CD4-positive, alpha-beta T cell treated with Interleukin-12 subunit alpha and Interleukin-12 subunit beta, for 1 hour (primary cell): ENCODE measurements at places on chromosomes 11 and 22.

DNA sequence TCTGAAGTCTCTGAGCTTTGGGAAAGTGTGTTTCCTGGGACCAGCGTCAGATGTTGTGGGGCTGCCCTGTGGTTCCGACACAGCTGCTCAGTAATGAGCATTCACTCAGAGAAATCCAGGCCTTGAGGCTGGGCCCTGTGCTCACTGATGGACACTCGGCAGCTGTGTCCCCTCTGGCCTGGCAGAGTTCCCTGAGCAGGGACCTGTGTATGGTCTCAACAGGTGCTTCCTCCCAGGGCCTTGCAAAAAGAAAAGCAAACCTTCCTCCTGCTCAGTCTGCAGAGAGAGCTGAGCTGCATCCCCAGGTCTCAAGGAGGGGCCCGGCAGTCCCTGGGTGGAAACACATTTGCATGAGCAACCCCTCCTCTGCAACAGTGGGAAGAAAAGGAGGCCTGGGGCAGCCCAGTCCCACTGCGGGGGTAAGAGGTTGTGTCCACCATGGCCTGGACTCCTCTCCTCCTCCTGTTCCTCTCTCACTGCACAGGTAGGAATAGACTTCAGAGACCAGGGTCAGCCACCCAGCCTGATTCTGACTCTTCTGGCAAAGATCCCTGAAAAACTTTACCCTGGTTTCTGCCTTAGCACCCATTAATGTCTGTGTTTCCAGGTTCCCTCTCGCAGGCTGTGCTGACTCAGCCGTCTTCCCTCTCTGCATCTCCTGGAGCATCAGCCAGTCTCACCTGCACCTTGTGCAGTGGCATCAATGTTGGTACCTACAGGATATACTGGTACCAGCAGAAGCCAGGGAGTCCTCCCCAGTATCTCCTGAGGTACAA, 131.2 kb downstream of the VPREB1 start:
- no peak for DNase-seq

GRCh38 chr11:116052603-116053547, 548.7 kb upstream of the CADM1 start:
- no peak for DNase-seq

DNA sequence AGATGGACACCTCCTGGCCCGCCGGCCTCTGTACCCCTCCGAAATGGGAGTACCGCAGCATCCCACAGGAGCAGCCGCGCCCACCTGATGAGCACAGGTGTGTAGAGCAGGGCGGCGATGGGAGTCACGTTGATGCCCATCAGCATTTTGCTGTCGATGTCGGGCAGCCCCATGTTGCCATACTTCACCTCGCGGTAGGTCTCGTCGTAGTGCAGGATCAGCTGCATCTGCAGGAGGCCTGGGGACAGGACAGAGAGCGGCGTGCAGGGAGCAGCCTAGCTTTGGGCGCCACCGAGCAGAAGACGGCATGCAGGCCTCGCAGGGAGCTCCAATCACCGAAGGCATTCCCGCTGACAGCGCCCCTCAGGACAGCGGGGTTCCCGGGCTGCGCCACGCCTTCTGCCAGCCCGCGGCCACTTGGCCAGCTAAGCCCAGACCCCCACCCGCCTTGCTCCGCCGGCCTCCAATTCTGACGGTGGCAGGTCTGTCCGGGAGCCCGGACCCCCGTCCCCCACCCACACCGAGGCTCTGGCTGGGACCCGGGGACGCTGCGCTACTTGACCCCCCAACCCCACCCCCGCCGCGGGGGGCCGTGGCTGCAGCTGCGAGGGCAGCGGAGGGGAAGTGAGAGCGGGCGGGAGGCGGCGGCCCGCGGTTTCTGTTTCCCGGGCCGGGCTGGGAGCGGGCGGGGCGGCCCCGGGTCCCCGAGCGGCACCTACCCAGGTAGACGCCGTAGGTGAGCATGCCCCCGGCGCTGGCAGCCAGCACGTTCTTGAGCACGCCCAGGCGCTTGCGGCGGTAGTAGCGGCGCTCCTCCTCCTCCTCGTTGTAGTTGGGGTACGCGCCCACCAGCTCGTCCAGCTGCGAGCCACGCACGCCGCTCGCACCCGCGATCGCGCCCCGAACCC, 705 bp downstream of the UNC93B1 start:
- peak; percentile 66 for DNase-seq

- DNase-seq: no peak
Observed at GRCh38 chr11:3946455-3947017, 91.1 kb downstream of the STIM1 start.

GRCh38 chr11:44571871-44572270, 6.4 kb downstream of the CD82 start:
- no peak for DNase-seq

GRCh38 chr11:22465620-22466019, 127.4 kb downstream of the SLC17A6 start:
- no peak for DNase-seq

GRCh38 chr11:47111318-47111804, 65.3 kb downstream of the ARFGAP2 start:
- no peak for DNase-seq

DNA sequence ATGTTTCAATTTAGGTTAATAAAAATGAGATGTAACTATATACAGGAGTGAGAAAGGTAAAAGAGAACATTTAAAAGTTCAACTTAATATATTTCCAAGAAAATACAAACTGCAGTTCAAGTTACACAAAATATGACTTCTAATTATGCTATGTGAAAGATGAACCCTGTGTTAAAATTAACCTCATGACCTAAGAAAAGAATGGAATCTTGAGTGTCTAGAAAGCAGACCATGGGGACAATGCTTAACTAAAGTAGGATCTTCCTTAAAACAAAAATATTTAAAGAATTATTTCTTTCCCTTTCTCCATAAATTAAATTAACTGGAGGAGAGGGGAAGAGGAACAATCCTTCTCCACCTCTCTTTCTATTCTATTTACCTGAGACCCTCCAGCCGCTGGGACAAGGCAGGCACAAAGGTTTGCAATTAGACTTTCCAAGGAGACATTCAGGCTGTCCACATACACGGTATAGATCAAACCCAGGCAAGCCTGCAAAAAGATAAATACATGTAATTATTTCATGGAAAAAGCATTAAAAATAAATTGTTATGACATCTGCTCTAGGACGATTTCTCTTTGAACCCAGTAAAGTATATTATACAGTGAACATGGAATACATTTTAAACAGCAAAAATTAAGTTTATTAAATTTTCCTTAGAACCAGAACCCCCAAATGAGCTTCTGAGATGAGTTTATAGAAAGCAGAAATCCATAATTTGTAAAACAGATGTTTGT, 264.5 kb downstream of the SBF2 start:
- DNase-seq: no peak

- no peak for DNase-seq
Observed at GRCh38 chr11:95924414-95924760, 480 bp upstream of the MTMR2 start.

GRCh38 chr11:124841201-124841600, 24.0 kb upstream of the ROBO3 start:
- DNase-seq: no peak

GRCh38 chr11:111675891-111676290, 73.6 kb downstream of the SIK2 start:
- no peak for DNase-seq

GRCh38 chr11:60924906-60925853, 920 bp downstream of the TMEM132A start:
- no peak for DNase-seq

DNA sequence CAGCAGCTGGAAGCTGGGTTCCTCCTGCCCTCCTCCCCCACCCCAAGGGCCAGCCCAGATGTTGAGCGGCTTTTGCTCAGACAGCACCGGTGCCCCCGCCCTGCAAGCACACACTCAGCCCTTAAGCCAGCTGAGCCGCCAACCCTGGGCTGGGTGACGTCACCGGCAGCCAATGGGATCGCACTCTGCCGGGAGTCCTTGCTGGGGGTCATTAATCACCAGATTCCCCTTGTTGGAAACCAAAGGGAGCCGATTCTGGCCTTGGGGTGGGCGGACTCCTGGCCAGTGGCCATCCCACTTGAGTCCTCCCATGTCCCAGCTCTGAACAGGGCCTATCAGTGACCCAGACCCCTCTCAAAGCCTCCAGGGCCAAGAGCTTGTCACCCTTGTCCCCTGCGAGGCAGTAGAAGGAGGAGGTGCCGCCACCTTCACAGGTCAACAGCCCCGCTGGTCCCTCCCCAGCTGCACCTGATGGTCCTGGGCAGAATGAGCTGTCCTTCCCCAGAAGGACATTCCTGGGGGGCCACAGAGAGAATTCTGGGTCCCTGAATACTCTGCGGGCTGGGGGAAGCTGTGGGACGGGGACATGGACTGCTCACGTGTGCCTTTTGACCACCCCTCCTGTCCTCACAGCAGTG, 7.4 kb downstream of the DUSP8 start:
- DNase-seq: peak; percentile 30

- peak; percentile 5 for DNase-seq
Observed at GRCh38 chr11:105000167-105000566, 22.8 kb downstream of the CASP5 start.

- DNase-seq: no peak
Observed at GRCh38 chr11:67662142-67662834, 11.8 kb upstream of the ACY3 start.

DNA sequence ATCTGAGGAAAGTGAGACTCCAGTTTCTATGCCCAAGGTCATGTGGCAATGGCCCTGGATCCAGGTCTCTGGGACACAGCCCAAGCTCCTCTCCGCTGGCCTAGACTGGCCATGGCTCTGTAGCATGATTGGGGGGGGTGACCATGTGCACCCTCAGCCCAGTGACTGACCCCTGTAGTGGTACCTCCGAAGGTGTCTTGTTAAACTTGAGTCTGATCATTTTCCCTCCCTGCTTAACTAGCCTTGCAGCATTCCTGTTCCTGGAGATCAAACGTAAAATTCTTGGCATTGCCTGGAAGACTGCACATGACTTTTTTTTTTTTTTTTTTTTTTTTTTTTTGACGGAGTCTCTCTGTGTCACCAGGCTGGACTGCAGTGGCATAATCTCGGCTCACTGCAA, 1116.0 kb downstream of the TBC1D22A start:
- no peak for DNase-seq

DNA sequence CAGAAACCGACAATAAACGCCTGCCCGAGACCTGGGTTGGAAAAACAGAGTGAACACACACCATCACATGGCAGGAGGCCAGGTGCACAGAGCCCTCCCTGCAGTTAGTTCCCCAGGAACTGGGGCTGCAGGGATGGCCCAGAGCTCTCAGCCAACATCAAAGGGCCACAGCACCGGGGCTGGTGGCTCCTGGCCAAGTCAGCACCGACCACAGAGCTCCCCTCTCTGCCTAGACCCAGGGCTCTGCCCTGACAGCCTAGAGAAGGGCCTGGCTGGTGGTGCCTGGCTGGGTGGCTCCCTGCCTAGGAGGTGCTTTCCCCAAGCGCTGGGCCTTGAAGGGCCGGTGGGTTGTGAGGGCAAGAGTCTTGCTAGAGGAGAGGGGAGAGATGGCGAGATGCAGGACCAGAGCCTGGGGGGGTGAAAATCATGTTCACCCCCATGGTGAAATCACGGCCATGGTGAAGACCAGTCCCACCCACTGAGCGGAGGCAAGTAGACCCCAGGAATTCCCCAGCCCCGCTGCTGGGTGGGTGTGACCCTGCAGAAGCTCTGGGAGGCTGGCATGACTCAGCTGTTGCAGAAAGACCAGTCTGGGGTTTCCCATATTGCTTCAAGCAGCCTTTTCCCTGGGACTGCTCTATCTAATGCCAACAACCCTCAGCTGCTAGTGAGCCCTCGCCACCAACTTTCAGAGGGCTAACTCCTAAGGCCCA, 7.2 kb upstream of the BID start:
- DNase-seq: peak; percentile 62

- peak; percentile 26 for DNase-seq
Observed at GRCh38 chr11:44950031-44950624, 555 bp downstream of the TP53I11 start.

GRCh38 chr11:13972043-13972910, 9.8 kb downstream of the SPON1 start:
- DNase-seq: no peak

DNA sequence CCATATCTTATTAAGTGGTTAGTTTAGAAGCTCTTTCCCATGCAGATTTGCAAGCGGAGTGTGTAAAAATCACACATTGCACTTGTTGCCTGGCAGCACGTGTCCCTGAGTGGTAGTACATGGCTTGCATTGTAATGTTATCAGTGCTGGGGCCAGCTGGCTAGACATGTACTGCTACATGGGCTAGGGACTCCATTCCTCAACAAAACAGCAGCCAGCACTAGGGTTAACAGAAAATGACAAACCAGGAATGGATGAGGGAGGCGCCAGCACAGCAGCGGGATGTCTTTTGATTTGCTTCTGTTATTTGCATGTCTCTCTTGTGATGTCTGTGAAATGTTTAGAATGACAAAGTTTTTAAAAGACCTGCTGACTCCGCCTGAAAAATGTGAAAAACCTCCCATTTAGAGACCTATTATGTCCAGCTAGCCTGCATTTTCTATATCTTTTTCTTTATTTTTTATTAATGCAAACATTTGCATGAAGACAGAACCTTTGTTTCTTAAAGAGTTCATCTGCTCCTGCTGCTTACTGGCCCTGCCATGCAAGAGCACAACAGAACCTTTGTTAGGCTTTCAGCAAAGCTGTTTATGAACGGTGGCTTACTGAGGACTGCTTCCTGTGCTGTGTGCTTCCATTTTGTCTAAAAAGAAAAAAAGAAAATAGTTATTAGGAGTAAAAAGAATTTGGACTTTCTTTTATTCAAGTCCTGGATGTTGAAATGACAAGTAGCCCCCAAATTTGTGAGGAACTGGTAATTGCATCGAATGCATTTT, 40.7 kb downstream of the CSTPP1 start:
- no peak for DNase-seq

GRCh38 chr22:17787716-17788330, 13.6 kb upstream of the BID start:
- DNase-seq: no peak

GRCh38 chr11:69922015-69922595, 102.9 kb upstream of the FGF3 start:
- no peak for DNase-seq

- peak; percentile 55 for DNase-seq
Observed at GRCh38 chr11:102361086-102362031, 14.3 kb downstream of the BIRC2 start.

- DNase-seq: no peak
Observed at GRCh38 chr22:36761553-36762240, 14.2 kb downstream of the IFT27 start.

DNA sequence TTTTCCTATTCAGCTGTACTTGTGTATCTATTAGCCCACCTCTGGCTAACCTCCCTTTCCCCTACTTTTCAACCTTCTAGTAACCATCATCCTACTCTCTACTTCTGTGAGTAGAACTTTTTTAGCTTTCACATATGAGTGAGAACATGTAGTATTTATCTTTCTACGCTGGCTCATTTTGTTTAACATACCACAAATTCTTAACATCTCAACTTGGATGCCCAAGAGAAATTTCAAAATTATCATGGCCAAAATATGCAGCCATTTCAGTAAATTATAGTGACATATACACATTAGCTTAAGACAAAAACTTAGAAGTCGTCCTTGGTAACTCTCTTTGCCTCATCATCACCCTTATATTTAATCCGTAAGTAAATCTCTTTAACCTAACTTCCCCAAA, 34.7 kb downstream of the LUZP2 start:
- no peak for DNase-seq

- no peak for DNase-seq
Observed at GRCh38 chr22:22376352-22376706, 131.7 kb downstream of the VPREB1 start.

- DNase-seq: no peak
Observed at GRCh38 chr11:67022341-67022933, 497 bp upstream of the SYT12 start.
